ENCODE measurements at places on chromosomes 2 and 18. TPM values are rescaled to one million over a fixed set of nuclear protein-coding genes. Genes with fewer than 3 reads are reported as not detected.

DNA sequence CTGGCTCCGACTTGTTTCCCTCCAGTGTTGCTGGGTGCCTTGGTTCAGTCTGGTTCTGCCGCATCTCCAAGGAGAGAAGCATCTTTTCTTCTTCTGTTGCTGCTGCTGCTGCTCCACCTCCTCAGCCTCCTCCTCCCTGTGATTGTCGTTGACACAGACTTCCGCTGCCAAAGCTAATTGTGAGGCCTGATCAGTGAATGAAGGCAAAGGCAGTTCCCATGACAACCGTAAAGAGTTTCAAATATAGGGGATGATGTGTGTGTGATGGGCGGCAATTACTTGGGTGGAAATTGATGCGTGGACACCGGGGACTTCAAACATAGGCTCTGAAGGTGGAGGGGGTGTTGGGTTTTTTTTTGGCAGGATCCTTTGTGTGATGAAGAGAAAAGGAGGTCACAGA, 13.7 kb downstream of the TET3 start:
- H3K4me3 ChIP-seq: no peak overlapping the region
- H3K4me1 ChIP-seq: peaks cover 34% of the 10 kb centered on the region
- H3K36me3 ChIP-seq: peaks cover 16% of the 10 kb centered on the region
- H3K27ac ChIP-seq: no peak overlapping the region
- DNase-seq: no peak

Gene CROCC2
- not detected for total RNA-seq

DNA sequence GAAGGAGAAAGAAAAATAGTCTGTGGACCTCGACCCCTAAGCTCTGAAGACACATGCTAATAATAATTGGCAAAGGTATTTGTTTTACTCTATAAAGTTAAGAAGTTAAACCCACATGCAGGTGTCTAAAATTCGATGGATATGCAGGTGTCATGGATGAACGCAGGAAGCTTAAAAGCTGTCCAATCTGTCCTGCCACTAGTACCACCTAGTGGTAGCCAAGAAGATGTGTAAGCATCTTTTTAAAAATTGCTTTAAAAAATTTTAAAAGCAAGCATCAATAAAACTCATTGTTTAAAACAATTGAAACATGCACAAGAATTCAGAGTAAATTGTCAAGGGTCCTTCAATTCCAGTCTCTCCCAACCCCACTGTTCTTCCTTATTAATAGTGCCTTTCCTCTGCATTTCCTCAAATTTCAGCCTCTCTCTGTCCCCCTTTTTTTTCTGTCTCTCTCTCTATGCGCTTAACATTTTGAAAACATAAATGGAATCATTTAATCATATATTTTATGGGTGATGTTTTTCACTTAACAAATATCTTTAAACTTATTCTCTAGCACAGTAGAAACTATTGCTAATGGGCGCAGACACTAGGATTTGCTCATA, 30.6 kb upstream of the PPP3R1 start:
- no peak for DNase-seq
- H3K36me3 ChIP-seq: no peaks in the 10 kb centered on the region
- no peaks in the 10 kb centered on the region for H3K27me3 ChIP-seq
- no peak overlapping the region for H3K4me3 ChIP-seq
- H3K4me1 ChIP-seq: no peaks in the 10 kb centered on the region

GRCh38 chr18:28635530-28635929, 458.6 kb upstream of the CDH2 start:
- no peaks in the 10 kb centered on the region for H3K27me3 ChIP-seq
- no peak for DNase-seq
- H3K27ac ChIP-seq: no peak overlapping the region
- no peaks in the 10 kb centered on the region for H3K4me1 ChIP-seq
- H3K36me3 ChIP-seq: no peaks in the 10 kb centered on the region

Measured in GM12878 (cell line).